Renal cortex interstitium (tissue), 15 donors: ENCODE measurements at places on chromosomes 4 and X. TPM values are rescaled to one million over a fixed set of nuclear protein-coding genes. Genes with fewer than 3 reads are reported as not detected.

The TLR2 gene
- 6.7 TPM for polyA plus RNA-seq

The ZBED1 gene
- 45.4 TPM for polyA plus RNA-seq

The GABRE gene
- 5.5 TPM for polyA plus RNA-seq

The ASB12 gene
- 0.48 TPM for polyA plus RNA-seq

GRCh38 chr4:88419874-88420273, 37.0 kb upstream of the HERC5 start:
- no peak for DNase-seq

DNA sequence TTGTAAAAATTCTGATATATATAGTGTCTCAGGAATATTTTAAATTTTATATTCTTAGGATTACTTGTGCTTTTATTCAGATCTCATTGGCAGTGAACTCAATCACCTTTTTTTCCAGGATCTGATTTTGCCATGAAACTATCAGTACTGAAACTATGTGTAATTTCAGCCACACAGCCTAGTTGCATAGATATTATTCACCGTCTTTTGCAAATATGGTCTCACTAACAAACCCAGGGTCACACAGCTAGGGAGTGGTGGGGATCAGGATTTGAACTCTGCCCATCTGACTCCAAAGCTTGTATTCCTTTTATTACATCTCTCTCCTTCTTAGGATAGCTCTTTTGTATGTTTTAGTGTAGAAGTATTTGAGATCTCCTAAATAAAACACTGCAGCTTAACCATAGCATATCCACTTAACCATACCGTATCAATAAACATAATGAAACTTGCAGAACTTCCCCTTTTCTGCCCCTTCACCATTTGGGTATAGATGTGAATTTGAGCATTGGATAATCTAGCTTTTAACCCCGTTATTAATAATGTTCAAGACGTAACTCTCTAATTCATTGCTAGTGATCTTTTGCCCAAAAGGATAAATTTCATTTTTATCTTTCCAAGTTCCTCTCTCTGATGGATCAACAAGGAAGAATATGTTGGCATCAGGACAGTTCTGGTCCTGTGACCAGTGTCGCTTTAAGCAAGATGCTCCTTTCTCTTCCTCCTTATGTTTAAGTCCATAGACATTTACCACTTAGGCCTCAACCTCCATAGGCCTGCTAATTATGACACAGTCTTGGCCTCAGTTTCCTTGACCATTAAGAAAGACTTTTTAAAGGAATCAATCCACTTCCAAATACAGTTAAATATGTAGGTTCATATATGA, 74.6 kb downstream of the RAPGEF2 start:
- DNase-seq = no peak

DNA sequence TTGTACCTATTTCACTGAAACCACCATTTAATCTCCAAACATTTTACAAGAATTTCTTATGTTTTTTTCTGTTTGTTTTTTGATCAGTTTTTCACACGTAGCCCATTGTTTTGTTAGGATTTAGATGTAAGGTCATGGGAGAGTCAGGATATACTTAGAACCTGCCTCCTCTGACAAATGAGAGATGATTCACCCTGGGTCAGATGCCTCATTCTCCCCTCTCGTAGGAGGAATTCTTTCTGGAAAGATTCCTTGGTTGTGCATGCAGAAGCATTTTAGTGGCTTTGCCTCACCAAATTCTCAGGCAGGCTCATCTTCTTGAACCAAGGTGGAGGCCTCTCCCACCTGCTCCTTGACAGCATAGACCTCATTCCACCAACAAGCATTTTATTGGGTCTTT, 599.3 kb downstream of the SPRY1 start:
- no peak for DNase-seq

DNA sequence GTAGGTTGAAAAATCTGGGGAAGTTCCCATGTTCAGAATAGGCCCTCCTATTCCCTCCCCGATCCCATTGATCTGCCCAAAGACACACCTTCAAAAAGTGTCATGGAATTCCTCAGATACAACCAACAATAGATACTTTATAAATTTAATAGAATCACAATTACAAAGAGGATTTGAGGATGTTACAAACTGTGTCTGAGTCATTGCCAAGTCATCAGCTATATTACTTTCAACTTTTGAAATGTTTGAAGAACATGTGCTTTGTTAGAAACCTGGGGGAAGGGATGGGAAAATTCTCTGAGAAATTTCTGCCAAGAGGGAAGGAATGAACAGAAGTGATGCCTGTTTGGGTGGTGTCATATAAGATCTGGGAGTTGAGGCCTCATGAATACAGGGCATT, 46.7 kb downstream of the KCNIP4 start:
- no peak for DNase-seq
